ENCODE measurements at places on chromosomes 4 and X. TPM values are rescaled to one million over a fixed set of nuclear protein-coding genes. Genes with fewer than 3 reads are reported as not detected.

The PACRGL gene
- total RNA-seq = 16.0 TPM

GRCh38 chr4:126906466-126906865, 726.3 kb upstream of the INTU start:
- DNase-seq = no peak

DNA sequence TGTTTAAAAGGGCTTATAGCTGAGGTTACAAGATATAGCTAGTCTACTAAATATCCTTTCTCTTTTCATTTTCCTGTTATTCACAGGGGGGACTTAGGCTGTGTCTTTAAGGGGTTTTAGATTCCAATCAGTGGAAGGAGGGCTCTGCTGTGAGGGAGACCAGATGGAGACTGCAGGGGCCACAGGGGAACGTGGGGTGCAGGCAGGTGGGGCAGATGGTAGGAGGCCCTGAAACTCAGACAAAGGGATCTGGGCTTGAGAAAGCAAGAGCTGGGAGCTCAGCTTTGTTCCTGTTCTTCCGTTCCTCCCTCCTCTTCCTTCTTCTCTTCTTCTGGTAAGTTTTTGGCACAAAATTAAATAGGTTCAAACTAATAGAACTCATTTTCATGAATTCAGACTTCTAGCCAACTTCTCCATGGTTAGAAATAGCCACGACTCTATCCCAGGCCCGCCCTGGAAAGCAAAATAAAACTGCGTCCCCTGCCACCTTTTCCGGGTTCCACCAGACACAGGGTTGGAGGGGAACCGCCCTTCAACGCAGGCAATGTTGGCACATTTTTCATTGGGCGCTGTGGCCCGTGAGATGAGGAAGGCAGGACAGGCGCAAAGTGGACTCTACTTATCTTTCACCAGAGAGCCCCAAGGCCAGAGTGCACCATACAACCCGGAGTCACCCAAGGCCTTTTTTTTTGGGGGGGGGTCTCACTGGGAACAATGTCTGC, 3.5 kb upstream of the TMSB4X start:
- DNase-seq = no peak

GRCh38 chrX:16770970-16771482, 15.2 kb upstream of the TXLNG start:
- DNase-seq = no peak

The OCIAD2 gene
- total RNA-seq = 87.6 TPM

GRCh38 chr4:76257824-76258223, 6.3 kb downstream of the FAM47E start:
- DNase-seq = no peak

DNA sequence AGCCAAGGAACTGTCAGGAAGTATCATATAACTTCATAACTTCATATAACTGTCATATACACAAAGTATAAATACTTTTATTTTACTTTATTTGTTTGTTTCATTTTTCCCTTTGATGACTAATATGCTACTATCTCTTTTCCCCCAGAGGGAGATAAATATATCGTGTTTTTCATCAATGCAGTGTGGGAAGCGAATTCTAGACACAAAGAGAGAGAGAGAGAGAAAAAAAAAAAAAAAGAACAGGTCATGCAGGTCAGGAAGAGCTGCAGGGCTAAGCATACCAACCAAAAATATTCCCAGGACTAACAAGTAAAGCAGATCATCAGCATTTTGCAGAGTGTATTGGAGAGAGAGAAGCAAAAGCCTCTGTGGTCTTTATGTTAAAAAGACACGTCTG, 1849.2 kb downstream of the STIM2 start:
- DNase-seq = no peak

The MMRN1 gene
- 0.19 TPM for total RNA-seq

The FAM149A gene
- not detected for total RNA-seq

- no peak for DNase-seq
Observed at GRCh38 chrX:6729626-6730025, 194.7 kb upstream of the VCX3A start.

The FABP2 gene
- total RNA-seq = not detected

The GJB1 gene
- not detected for total RNA-seq

The DNAAF6 gene
- not detected for total RNA-seq

DNA sequence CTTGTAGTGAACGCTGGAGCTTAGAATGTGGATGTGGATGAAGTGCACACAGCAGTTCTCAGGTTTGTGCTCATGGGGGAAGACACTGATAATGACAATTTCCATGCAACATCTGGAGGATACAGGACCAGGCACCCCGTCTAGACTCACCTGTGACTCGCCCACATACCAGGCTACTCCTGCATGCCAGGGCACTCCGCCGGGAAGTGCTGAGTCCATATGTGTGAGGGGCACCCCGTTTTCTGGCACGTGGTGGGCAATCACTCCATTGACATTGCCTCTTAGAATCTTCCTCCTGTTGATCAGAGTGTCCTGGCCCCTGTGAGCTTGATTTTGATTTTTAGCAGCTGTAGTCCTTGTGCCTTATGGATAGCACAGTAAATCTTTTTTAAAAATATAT, 90.9 kb upstream of the LRPAP1 start:
- DNase-seq = no peak

The DDX60 gene
- total RNA-seq = 3.7 TPM

All from activated T-cell treated with anti-CD3 and anti-CD28 coated beads, Interleukin-2, amount 50 U/mL, for 4 hours (primary cell).